ENCODE measurements at places on chromosomes 3 and 15.

DNA sequence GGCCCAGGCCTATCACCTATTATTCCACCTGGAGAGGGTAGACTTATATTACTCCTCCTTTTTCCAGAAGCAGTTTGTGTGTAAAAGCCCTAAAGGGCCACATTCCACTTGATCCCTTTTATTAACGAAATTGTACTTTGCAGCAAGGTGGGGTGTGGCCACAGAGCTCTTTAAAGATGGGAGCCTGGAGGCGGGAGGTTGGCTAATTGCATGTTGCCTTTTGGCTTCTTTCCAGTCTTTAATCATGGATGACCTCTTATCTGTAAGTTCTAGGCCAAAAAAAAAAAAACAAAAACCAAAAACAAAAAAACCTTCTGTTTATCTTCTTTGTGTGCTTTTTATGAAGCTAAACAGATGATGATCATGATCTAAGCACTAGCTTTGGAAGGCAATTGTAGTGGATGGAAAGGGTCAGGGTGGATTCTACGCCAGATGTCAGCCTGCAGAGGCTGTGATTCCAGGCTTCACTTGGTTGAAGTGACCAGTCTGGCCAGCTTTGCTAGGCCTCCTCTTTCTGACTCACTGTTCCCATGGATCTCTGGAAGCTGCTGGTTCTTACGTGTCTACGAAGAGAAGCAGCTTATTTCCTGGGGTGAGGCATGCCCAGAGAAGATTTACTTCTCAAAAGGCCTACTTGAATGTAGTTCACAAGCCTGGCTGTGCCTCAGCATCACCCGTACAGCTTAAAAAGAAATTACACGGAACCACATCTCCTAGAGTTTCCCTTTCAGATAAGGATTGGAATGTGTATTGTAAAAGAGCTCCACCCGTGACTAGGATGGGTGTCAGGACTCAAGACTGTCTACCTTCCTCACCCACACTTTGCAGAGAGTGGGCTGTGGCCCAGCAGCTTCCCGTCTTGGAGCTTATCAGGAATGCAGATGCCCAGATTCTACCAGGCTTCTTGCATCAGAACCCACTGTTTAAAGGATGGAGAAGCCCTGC is 330.9 kb upstream of the C2CD4B start:
- DNase-seq = peak; percentile 47

GRCh38 chr3:152550284-152550683 is 281.6 kb downstream of the MBNL1 start:
- DNase-seq = no peak

DNA sequence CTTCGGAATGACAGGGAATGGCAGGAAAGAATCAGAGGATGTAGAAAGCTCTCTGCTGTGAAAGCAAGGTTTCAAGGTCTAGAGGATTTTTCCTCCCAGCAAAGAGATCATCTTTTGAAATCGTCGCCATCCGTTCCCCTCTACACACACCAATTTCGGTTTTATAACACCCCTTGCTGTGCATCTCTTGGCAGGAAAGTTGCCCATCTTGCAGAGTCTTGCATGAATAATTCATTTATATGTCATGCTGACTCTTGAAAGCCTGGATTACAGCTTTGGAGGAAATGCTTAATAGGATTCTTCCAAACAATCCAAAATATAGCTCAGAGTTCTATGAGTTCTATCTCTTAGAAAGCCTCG is 262.7 kb downstream of the CHL1 start:
- no peak for DNase-seq

DNA sequence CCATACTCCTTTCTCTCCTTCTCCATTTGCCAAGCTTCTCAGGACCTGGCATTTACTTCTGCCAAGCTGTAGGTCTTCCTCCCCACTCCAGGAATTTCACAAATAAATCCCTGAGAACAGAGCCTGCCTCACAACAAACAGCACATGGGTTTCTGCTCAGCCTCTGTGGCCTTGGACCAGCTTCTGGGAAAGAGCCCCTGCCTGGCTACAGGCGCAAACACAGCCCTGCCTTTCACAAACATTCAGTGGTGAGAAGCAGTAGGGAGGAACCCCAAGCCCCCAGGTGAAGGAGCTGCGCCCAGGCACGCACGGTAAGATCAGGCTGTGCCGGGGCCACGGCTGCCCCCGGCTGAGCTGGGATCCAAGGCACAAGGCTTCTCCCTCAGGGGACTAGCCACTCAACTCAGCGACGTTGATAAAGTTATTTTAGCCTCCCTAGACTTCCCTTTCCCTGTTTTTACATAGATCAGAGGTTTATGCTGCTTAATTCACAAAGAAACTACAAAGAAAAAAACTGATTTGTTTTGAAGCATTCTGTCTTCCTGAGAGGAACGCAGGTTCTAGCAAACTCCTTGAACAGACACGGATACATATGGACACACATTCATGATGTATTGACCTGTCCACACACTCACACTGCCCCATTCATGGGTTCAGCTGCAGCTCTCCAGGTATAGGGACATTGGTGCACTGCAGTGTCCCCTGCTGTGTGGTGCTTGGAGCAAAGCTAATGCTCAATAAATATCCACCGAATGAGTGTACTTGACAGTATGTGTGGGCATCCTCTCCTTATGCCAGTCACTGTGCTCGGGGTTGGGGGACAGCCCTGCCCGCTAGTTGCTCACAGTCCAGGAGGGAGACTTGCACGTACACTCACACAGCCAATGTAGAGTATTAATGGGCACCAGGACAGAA is 25.4 kb downstream of the HES1 start:
- DNase-seq = no peak

GRCh38 chr3:13120928-13121552 is 47.8 kb upstream of the IQSEC1 start:
- no peak for DNase-seq

- no peak for DNase-seq
Observed at GRCh38 chr3:132973441-132973840, 64.8 kb upstream of the TMEM108 start.

DNA sequence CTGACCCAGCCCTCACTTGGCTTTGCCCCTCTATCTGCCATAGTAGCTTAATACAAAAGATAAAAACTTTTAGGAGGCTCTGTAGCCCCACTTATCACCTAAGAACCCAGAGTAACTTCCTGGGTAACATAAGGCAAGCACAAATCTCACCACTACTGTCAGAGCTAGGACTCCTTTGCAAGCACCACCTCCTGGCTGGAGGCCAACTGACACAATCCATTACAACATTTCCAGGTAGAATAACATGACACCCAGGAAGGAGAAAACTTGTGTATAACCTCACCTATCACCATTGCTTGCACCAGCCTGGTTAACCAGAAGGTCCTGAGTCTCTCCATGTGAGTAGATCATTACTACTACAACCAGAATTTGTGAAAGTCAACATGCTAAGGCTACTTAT is 230.0 kb downstream of the TUSC7 start:
- DNase-seq = no peak

DNA sequence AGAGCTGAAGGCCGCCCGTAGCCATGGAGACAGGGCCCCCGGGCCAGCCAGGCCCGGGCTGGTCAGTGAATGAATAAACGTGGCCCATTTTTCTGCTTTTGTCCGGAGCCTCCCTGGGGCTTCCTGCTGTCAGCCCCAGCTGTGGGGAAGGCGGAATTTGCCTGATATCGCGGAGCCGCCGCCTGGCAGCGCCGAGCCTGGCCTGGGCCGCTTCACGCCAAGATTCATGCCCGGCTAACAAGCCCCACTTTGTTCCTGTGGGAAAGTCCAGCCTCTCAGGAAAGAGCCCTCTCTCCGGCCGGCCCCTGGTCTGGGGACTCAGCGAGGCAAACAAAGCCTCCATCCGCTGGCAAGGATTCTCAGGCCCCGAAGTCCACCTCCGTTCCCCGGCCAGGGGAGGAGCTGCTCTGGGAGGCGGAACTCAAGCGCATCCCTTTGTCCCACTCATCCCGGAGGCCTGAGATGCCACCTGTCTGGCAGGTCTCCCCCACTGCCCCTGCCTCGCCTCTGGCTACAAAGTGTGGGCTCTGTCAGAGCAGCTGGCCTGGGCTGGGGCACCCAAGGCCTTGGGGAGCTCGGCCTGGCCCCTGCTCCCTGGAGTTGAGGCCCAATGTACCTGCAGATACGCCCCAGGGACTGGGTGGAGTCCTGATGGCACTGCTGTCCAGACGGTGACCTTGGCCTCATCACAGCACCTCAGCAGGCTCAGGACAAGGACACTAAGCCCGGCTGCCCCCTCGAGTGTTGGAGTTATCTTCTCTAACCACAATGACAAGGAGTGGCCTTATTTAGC is 51.6 kb upstream of the SLC6A11 start:
- no peak for DNase-seq

DNA sequence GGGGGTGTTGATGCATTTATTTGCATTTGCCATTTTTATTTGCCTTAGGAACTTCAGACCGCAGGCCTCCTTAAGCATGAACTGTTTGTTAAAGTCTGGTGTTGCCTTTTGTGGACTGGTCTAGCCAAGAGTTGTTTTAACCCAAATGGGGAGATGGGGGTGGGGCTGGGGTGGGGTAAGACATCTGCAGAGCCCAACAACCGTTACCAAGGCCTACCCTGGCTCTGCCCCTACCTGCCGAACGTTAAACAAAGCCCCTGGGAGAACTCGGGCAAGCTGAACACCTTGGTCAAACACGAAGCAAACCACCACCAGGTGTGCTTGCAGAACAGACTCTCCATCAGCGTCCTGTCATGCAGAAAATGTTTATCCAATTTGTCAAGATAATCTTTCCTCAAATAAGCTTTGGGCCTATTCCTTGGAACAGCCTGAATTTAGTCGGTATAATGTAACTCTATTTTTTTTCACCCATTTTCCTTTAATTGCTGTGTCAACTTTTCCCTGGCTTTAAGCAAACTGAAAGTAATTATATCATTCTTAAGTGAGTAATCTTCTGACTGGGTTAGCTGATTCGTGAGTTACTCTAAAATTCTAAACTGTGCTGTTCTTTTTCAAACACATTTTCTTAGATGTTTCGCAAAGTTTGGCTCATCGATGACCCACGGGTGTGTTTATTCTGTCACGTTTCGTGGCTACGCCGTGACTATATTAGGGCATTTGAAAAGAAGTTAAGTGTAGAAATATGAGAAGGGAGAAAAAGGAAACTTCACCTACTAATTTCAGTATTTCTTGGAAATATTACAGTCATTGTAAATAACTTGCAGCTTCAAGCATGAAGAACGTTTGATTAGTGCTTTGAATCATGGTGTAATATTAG is 127.6 kb downstream of the SOX2 start:
- DNase-seq = no peak

DNA sequence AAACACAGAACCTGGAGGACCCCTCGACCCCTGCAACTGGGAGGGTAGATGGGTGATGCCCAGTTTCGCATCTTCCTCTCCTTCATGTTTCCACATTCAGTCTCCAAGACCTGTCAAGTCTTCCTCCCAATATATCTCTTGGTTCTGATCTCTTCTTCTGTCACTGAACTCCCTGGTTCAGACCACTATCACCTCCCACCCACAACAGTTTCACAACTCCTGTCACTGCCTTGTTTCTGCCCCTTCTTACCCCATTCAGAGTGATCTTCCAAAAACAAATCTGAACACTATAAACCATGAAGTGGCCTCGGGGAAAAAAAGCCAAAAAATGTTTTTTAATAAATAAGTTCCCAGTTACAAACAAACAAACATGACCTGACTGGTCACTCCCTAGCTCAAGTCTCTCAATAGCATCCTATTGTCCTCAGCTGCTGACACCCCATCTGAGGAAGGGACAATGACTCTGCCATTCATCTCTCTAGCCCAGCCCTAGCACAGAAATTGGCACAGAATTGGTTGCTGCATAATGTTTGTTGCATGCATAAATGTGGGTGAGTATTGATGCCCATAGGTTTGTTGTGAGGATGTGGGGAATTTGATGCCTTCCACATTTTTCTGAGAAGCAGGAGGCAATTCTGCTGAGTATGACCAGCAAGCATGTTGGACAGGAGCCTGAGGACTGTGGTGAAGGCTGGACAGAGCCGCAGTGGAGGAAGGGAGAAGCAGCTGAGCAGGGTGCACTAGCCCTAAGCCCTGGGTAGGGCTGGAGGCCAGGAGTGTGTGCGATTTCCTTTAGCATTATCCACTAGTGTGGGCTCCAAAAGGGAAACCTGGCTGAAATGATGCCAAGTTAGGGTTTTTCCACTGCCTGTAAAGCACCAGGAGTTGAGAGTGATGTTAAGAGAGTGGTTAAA is 12.2 kb upstream of the XYLB start:
- no peak for DNase-seq

GRCh38 chr3:58329150-58329921 is 3.4 kb upstream of the PXK start:
- no peak for DNase-seq

DNA sequence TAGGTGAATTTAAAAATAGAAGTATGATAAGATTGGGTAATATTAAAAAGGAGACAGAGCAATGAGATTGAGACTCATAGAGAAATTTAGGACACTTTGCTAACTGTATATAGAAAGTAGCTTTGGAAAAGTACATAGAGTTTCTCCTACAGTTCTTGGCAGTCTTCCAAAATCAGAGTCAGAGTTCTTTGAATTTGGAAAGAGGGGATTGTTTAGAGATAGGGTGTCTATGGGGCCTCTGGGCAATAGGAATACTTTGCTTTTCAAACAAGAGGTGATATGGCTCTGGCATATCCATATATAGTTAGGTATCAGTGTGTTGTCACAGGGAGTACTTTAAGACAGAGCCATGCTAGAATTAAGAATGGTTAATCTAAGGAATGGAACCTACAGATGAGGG is 477.1 kb upstream of the KCNMB2 start:
- no peak for DNase-seq

GRCh38 chr3:167940241-167940640 is 155.5 kb downstream of the GOLIM4 start:
- no peak for DNase-seq

- no peak for DNase-seq
Observed at GRCh38 chr3:179045719-179046402, 25.7 kb downstream of the ZMAT3 start.

DNA sequence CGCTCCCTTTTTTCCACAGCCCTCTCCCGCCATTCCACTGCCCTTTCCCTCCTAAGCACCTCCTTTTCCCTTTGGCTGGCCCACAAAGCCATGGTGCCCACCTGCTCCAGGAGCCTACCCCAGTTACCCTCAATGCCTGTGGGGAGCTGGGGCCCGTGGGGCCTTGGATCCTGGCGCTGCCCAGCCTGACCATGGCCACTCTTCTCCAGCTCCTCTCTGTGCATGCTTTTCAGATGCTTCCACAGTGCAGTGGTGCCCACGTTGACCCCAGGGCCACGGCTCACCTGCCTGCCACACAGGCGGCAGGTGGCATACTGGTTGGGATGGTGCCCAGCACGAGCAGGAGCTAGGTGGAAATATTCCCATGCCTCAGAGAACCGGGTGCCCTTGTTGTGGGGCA is 1.5 kb downstream of the ZBED2 start:
- no peak for DNase-seq

DNA sequence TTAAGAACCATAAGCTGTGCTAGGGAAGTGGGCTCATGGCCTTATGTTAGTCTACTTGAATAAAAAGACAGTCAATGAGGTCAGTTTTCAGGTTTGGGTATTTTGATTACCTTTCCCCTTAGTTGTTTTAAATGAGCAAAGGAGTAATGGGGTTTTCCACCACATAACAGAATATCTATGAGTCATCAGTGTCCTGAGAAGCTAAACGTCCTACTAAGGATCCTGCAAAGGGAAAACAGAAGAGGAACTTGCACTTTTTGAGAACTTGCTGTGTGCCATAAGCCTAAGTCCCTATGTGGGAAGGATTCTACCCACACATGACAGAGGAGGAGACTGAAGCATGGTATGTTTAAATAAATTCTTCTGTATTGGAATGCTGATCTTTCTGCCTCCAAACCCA is 292.8 kb upstream of the TMC3 start:
- no peak for DNase-seq
